HL-60 (cell line): ENCODE measurements at places on chromosomes 1 and 21.
A peak's percentile ranks its signal among the peaks of the same experiment; 100 is the strongest.

DNA sequence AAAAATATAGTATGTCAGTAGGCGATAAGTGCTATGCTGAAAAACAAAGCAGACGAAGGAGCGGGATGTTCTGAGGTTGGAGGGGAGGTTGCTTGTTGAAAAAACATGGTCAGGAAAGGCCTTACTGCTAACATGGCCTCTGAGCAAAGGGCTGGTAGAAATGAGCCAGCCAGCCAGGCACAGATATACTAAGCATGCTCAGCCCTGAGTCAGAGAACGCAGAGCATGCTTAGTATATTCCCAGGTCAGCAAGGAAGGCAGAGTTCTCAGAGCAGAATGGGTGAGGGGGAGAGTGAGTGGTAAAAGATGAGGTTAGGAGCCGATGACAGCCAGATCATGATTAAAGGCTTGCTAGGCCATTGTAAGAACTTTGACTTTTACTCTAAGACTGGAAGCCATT is 36.7 kb downstream of the ZBTB40 start:
- no peak for DNase-seq

GRCh38 chr1:91877574-91878208 is 8.3 kb downstream of the TGFBR3 start:
- DNase-seq: no peak

GRCh38 chr1:172086137-172086536 is 244.8 kb downstream of the DNM3 start:
- no peak for DNase-seq

DNA sequence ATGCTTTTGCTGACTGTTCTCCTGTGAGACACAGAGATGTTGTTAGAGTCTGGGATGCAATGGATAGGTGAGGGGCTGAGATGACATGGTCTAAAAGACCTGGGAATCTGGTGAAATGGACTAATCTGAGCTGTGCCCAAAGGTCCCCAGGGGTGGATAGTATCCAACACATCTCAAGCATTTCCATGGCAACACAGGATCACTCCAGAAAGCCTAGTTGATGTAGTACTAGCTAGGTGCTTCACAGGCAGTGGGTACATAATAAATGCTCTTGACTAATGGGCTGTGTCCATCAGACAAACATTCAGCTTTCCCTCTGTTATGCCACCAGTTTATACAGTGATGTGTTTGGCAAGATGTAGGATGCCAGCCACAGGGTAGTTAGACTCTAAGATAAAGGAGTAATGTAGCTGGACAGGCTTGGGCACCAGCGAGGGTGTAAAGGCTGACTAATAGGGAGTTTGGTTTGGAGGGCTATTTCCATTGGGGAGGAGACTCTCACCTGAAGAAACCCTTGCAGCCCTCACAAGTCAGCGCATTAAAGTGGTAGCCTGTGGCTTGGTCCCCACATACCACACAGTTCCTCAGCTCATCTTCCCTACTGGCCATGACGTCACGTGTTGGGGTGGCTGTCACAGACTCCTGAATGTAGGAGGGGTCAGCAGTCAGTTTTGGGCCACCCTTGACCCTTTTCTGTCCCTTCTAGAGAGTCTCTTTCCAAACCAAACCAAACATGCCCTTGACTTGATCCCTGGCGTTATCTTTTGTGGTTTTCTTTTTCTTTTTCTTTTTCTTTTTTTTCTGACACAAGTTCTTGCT is 1.8 kb downstream of the NR1I3 start:
- DNase-seq: no peak

GRCh38 chr1:29703596-29704370 is 467.5 kb downstream of the PTPRU start:
- DNase-seq: peak; percentile 13

- DNase-seq: no peak
Measured at GRCh38 chr1:68917456-68917855, 420.6 kb upstream of the DEPDC1 start.

DNA sequence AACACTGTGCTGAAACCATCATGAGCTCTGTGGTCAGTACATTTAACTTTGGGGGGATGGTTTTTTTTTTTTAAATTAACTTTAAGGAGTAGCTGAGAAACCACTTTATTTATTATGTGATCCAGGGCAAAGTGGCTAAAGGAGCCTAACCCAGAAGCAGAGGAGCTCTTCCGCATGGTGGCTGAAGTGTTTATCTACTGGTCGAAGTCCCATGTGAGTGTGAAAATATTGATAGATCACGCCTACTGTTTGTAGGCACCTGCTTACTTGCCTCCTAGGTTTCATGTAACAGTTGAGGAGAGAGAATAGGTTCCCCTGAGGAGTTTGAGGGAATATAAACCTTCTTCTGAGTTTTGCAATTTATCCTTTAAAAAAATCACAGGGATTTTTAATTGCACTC is 181.4 kb downstream of the ZP4 start:
- DNase-seq: no peak

GRCh38 chr21:24948186-24948585 is 659.1 kb downstream of the MRPL39 start:
- no peak for DNase-seq

DNA sequence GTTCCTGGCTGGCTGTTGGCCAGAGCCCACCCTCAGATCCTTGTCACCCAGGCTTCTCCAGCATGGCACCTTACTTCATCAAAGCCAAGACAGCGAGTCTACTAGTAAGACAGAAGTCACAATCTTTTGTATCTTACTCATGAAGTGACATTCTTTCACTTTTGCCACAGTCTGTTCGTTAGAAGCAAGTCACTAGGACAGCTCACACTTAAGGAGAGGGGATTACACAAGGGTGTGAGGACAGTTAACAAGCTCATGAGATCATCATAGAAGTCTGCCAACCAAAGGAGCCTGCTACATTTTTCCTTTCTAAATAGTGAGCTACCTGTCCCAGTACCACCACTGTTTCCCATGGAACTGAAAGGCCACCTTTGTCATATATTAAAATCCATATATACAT is 61.5 kb downstream of the PACC1 start:
- DNase-seq: no peak

DNA sequence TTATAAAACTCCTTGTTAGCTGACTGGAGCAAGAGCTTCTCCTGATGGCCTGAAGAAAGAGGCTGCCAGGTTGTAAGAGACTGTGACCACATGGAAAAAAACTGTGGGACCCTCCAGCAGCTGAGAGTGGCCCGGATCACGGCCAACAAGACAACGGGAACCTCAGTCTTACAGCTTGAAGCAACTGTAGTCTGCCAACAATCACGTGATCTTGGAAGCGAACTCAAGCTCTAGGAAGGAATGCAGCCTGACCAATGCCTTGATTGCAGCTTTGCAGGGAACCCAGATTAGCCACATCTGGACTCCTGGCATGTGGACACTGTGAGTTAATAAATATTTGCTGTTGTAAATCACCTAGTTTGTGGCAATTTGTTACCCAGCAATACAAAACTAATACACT is 442.6 kb upstream of the PRMT6 start:
- no peak for DNase-seq

GRCh38 chr1:209231476-209232156 is 351.9 kb upstream of the CAMK1G start:
- DNase-seq: no peak

DNA sequence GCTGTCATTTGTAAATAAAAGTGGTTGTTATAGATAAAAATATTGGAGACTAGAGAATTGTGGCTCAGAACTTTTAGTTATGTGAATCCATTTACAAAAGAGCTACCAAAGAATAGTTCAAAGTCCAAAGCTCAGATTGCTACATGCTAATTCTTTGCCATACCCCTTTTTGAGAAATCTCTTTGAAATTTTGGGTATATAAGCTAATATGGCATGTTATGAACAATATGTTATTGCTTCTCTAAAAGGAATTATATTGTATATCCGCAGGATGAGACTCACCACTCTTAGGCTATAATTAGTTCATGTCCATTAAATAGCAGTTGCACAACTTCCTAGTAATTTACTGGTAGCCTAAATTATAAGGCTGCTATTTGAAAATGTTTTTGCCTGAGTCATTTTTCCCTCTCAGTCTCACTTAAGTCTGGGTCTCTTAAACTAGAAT is 178.0 kb downstream of the ZNF281 start:
- DNase-seq: no peak

- DNase-seq: peak; percentile 66
Measured at GRCh38 chr1:88730132-88730675, 46.1 kb downstream of the PKN2 start.

DNA sequence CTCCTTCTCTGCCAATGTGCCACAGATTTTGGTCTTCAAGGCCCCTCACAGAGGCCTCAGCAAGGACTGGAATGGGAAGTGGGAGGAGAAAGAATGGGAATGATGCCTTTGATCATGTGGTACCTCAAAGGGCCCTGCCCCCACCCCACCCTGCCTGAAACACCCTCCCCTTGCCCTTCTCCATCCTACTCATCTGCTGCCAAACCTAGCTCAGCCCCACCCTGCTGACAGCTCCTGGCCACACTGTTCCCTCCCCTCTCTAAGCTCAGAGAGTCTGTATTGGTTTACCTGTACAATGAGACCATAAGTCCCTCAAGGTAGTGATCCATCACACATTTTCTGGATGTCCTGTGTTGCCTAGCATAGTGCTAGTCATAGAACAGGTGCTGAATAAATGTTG is 6.7 kb upstream of the ARHGAP30 start:
- no peak for DNase-seq

- DNase-seq: peak; percentile 81
Measured at GRCh38 chr1:16217061-16217785, 4.8 kb upstream of the ARHGEF19 start.

GRCh38 chr21:25936776-25937175 is 202.0 kb downstream of the GABPA start:
- DNase-seq: no peak

GRCh38 chr21:45507523-45507875 is 34.7 kb downstream of the SLC19A1 start:
- no peak for DNase-seq

DNA sequence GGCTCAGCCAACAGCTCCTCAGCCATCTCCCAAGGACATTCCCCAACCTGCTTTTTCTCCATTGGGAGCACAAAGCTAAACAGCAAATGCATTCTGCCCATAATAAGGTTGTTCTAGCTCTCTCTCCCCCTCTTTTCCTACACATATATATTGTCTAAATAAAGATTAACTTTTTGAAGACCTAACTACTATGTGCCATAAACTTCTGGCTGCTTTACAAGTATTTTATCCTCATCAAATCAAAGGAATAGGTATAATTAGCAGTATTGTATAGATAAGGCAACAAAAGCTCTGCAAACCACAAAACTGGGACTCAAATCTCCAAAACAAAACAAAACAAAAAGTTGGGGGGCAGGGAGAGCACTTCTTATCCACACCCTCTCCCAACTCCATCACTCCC is 43.4 kb downstream of the TGFBR3 start:
- no peak for DNase-seq

GRCh38 chr1:246155923-246156322 is 351.2 kb downstream of the SMYD3 start:
- no peak for DNase-seq

DNA sequence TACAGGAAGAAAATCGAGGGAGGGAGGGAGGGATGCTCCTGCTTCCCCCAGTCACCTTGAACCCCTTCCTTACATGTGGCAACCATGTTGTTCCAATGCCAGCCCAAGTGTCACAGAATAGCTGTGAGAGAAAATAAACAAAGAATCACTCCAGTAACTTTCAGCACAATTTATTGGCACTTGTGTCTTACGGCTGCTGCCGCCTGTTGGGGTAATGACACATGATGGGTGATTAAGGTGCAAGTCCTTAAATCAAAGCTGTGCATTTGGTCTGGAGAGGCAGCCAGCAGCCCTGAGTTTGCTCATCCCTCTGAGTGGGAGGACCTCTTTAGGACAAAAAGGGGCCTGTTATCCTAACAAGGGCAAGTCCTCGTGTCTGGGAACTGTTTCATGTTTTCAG is 377.7 kb downstream of the PCP4 start:
- no peak for DNase-seq

DNA sequence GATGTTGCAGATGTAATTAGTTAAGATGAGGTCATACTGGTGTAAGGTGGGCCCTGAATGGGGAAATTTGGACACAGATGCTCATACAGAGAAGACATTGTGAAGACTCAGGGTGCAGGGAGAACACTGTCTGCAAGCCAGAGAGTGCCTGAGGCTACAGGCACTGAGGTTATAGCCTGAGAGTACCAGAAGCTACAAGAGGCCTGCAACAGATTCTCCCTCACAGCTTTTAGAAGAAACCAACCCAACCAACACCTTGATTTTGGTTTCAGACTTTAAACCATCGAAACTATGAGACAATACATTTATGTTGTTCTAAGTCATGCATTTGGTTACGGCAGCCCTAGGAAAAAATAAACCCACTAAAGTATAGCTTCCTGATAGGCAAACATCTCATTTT is 321.7 kb upstream of the USP25 start:
- no peak for DNase-seq

- DNase-seq: no peak
Measured at GRCh38 chr1:49397086-49397485, 620.4 kb upstream of the BEND5 start.

- no peak for DNase-seq
Measured at GRCh38 chr21:44574457-44575306, 1.2 kb downstream of the KRTAP10-4 start.

GRCh38 chr21:29696937-29697336 is 242.9 kb downstream of the GRIK1 start:
- no peak for DNase-seq
